ENCODE measurements at places on chromosomes 1 and 21.

GRCh38 chr1:67159233-67159632, 7.0 kb upstream of the IL23R start:
- DNase-seq, result no peak

DNA sequence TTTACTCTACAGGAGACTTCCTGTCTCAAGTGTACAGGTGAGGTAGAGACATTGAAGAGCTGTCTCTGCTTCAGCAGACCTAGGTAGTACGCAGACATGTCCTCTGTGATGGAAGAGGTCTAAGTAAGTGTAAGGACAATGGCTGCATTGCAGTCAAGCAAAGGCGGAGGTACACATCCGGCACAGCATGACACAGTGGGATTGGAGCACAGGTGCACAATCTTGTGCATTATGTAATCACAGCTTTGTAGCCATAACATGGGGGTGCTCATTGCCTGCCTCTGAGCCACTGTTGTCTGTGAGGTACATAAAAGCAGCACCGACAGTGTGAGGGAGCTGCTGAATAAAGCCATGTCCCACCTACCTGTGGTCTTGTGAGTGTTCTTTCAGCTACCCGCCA, 66.4 kb upstream of the CCDC190 start:
- DNase-seq, result no peak

- peak; percentile 79 for DNase-seq
These were observed 58.8 kb downstream of the NAV1 start for GRCh38 chr1:201597551-201598230.

GRCh38 chr1:68307378-68307787, 75.1 kb upstream of the WLS start:
- DNase-seq, result no peak

- no peak for DNase-seq
These were observed 340.1 kb downstream of the MATN1 start for GRCh38 chr1:30383221-30383711.

GRCh38 chr1:205229399-205229871, 1.7 kb downstream of the TMCC2 start:
- peak; percentile 95 for DNase-seq

DNA sequence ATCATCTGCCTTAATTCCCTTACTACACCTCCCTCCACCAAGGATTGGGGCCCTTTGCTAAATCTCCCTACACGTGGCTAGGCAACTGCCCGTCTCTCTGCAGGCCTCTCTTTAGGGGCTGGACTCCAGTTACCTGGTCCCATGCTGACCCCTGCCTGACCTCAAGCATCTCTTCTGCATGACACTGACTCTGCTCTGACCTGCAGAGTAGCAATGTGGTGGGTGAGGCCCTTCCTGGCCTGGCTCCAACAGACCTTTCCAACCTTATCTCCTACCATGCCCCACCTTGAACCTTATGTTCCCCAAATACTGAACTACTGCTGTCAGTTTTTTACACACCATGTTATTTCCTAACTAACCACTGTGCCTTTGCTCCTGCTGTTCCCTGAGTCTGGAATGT, 45.9 kb upstream of the EPS15 start:
- DNase-seq, result no peak

GRCh38 chr1:230743899-230744298, 3.3 kb upstream of the CAPN9 start:
- DNase-seq, result peak; percentile 55

DNA sequence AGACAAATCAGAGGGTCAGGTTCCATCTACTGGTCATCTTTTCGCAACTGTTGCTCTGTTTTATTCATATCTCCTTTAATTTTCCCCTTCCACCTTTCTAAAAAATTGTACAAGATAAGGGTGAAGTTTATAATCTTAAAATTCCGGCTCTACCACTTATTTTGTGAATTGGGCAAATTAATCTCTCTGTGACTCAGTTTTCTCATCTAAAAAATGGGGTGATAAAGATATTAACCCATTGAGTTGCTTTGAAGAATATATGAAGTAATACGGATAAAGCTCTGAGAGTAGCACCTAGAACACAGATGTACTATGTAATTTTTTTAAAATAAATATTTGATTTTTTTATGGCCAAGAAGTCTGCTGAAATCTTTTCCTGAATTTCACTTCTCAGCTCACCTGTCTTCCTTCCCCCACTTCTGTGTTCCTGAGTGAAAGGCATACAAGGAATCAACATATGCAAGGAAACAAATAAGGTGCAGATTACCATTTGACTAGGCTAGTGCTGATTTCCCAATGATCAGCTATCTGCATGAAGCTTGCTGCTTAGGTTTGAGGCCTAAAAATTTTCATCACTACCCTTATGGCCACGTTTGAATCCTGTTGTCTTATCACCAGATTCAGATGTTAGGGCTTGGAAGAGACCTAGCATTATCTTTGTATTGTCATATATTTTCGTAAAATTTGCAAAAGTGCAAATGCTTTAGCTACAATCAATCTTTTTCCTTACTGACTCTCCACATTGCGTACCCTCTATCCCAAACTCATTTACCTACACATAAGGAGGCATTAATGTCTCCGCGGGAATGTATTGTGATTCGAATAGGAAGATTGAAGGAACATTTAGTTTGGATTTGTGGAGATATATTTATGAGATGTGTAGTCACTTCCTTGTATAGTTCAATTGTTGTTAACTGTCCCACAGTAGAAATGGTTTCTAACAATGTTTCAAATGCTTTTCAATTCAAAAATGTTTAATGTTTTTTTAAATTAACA, 718.3 kb upstream of the PTBP2 start:
- no peak for DNase-seq

DNA sequence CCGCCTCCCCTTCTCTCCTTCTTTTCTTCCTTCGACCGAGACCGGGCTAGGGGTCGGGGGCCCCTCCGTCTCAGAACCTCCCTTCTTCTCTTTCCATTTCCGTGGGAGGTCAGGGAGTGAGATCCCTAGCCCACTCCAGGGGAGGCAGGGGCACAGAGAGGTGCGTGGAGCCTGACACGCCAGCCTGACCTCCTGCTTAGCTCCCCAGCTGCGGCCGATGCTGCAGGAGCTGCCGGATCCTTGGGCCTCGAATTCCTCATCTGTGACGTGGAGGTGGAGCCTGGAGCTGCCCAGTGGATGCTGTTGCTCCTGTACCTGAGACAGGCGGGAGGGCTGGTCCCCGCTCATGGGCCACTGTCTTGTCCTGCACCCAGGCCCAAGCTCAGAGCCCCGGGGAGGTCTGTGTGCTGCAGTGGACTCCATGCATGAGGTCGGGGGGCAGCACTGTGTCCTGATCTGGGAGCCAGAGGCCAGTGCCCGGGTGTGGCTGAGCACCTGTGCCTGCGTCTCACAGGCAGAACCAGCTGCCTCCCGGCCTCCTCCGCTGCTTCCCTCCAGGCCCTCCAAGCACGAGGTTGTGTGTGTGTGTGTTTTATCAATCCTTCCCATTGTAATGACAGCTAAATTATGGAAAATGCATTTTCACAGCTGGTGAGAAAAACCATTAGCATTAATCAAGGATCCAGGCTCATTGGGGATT, 55.3 kb upstream of the TTC34 start:
- no peak for DNase-seq

- no peak for DNase-seq
These were observed 25.8 kb downstream of the PIGP start for GRCh38 chr21:37047079-37047478.

DNA sequence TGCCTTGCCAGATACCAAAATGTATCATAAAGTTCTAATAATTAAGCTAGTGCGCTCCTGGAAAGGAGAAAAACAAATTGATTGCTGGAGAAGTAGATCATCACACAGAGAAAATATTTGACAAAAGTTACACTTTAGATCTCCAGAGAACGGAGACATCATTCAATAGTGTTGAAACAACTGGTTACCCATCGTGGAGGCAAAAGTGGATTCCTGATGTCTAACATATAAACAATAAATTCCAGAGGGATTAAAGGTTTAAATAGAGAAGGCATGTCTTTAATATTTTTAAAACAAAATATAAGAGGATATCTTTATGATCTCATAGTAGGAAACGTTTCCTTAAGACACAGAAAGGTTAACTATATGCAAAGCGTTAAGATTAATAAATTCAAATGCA, 41.0 kb downstream of the NRIP1 start:
- no peak for DNase-seq

- peak; percentile 60 for DNase-seq
These were observed 1.0 kb downstream of the KCNK1 start for GRCh38 chr1:233614743-233615521.

- no peak for DNase-seq
These were observed 65.1 kb upstream of the DMRTA2 start for GRCh38 chr1:50488356-50488755.

- no peak for DNase-seq
These were observed 251.7 kb downstream of the BRINP3 start for GRCh38 chr1:190226006-190226405.

- no peak for DNase-seq
These were observed 65.9 kb downstream of the DNTTIP2 start for GRCh38 chr1:93813076-93813475.

DNA sequence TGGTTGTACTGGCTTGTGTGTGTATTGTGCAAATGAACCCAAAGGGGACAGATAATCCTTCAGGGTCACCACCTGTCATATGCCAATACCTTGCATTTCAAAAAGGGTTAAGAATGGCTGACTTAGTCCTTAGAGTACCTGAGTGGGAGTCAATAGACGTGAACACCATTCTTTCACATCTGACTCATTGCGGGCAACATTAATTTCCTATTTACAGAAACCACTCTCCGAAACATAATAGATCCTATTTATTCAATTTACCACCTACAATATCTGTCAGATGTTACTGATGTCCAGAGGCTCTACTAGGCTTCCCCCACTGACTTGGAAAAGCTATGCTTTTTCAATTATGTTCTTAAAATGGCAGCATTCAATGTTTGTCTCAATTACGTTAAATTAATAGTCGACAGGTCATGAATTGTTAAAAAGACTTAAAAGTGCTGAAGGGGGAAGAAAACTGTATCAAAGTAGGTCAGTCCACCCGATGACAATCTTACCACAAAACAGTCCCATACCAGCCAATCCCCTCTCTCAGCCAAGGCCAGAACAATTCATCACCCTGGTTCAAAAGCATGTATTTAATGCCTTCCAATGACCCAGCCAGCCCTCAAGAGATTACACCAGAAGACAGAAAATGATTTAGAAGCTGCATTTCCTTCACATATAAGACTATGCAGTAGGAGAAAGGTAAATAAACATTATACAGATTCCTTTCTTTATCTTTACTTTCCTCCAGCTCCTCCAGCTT, 48.6 kb upstream of the PLA2G2C start:
- no peak for DNase-seq

DNA sequence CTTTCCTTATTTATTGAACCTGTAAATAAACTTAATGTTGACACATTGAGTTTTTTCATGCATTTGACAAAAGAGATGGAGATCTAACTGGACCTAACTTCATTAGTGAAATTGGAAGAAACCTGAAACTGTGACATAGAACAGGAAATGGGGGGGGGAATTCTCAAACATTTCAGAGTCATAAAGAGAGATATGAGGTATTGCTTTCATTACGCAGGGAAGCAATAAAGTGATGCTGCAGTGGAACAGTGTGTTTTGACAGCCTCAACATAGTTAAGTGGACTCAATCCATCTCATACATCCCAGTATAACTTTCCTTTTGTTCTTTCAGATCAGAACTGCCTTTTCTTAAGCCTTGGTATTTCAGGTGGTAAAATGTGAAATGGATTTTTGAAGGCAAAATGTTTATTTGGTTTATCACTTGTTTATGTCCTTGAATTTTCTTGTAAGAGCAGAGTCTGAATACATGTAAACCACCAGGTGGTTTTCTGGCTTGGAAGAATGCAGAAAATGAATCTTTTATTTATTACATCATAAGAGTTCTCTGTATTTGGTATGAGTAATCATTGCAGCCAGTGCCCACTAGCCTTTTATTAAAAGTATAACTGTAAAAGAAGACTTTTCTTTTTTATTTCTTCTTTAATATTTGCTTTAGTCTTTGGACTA, 132.5 kb downstream of the ZNF326 start:
- no peak for DNase-seq

- no peak for DNase-seq
These were observed 151.3 kb downstream of the ADGRL4 start for GRCh38 chr1:78855258-78855657.

DNA sequence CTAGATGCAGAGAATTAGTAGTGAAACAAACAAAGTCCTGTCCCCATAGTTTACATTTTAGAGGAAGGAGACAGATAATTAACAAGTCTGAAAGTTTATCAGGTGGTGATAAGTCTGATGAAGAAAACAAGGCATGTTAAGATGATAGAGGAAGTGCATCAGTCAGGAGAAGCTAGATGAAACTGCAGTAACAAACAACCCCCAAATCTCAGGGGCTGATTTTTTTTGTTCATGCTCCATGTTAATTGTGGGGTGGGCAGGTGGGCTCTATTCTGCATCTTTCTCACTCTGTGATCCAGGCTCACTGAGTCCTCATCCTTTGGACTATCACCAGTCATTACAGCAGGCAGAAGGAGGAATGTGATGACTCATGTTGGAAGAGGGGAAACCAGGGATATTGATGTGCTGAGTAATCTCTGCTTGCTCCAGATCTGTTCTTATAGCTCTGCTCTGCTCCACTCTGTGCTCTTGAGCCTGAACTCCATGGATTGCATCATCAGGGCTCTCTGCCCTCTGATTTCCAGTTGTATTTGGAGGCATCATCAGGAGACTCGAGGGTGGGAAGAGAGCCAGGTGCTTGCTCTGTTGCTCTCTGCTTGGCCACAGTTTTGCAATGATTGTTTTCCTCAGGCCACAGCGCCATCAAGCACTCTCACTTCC, 166.9 kb downstream of the IER5 start:
- no peak for DNase-seq

DNA sequence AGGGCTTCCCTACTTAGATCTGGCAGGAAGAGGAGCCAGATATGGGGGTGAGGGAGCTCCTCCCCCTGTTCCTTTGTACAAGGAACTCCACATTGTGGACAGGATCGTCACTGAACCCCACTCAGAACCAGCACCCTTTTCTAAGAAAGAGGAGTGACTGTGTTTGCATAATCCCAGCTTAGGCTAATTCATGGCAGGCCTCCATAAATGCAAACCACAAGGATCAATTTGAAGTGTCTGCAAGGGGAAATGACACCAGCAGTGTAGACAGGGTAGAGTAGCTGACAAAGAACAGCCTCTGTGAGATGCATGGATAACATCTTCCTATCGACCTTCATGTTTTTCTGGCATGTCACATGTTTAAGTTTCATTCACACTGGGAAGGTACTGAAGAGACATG, 11.7 kb downstream of the MX1 start:
- DNase-seq, result no peak

- DNase-seq, result no peak
These were observed 275.5 kb upstream of the FMN2 start for GRCh38 chr1:239816081-239816782.
